M059J (cell line): ENCODE measurements at places on chromosomes 4 and X. TPM values are rescaled to one million over a fixed set of nuclear protein-coding genes. Genes with fewer than 3 reads are reported as not detected.

The PCSK1N gene
- total RNA-seq: 4.1 and 9.0 TPM in 2 replicates

The IQSEC2 gene
- total RNA-seq: 18.8 and 20.4 TPM in 2 replicates

The CLDN34 gene
- not detected in 2 replicates for total RNA-seq

The TEX11 gene
- total RNA-seq: not detected in 2 replicates

The AREG gene
- not detected in 2 replicates for total RNA-seq

The DDX3X gene
- total RNA-seq: 145 and 209 TPM in 2 replicates

The MAGEA9 gene
- total RNA-seq: not detected in 2 replicates

The HTRA3 gene
- 0.81 and 3.2 TPM in 2 replicates for total RNA-seq

The GAGE10 gene
- not detected in 2 replicates for total RNA-seq

The SH3TC1 gene
- total RNA-seq: 0.66 and 1.8 TPM in 2 replicates

The GRIA2 gene
- total RNA-seq: not detected in 2 replicates

The TIMM8A gene
- 9.4 and 9.6 TPM in 2 replicates for total RNA-seq

The RADX gene
- 0.32 TPM in 1 of 2 replicates, not detected in the other for total RNA-seq

The PDLIM3 gene
- total RNA-seq: 7.4 and 14.5 TPM in 2 replicates

The TMEM154 gene
- total RNA-seq: 8.1 and 11.0 TPM in 2 replicates

The HS6ST2 gene
- not detected in 2 replicates for total RNA-seq

The G3BP2 gene
- total RNA-seq: 119 and 135 TPM in 2 replicates

The IQCM gene
- not detected in 2 replicates for total RNA-seq

The GC gene
- not detected in 2 replicates for total RNA-seq

The SLC6A14 gene
- total RNA-seq: not detected in 2 replicates

The ZNF630 gene
- total RNA-seq: 3.0 and 3.2 TPM in 2 replicates

The UTP14A gene
- 16.9 and 37.5 TPM in 2 replicates for total RNA-seq

The OTC gene
- not detected in 2 replicates for total RNA-seq

The ADAM29 gene
- total RNA-seq: 0.02 TPM in 1 of 2 replicates, not detected in the other

The TBC1D9 gene
- total RNA-seq: 9.0 and 15.3 TPM in 2 replicates

The ZCCHC18 gene
- total RNA-seq: 1.7 TPM in 1 of 2 replicates, not detected in the other

The TRIM2 gene
- total RNA-seq: 13.2 and 18.4 TPM in 2 replicates

The IL3RA gene
- not detected in 2 replicates for total RNA-seq

The F9 gene
- not detected in 2 replicates for total RNA-seq

The MEPE gene
- total RNA-seq: 0.07 TPM in 1 of 2 replicates, not detected in the other

The CTAG2 gene
- total RNA-seq: 1.1 TPM in 1 of 2 replicates, not detected in the other

The CNGA1 gene
- 0.32 TPM in 1 of 2 replicates, not detected in the other for total RNA-seq

The KIF4A gene
- 42.8 and 89.1 TPM in 2 replicates for total RNA-seq

The SPANXB1 gene
- total RNA-seq: 43.0 and 87.1 TPM in 2 replicates

The FGF16 gene
- not detected in 2 replicates for total RNA-seq

The UGT8 gene
- 0.10 and 0.39 TPM in 2 replicates for total RNA-seq

The TLR8 gene
- not detected in 2 replicates for total RNA-seq

The RAB40AL gene
- 0.25 TPM in 1 of 2 replicates, not detected in the other for total RNA-seq

The GLRA2 gene
- total RNA-seq: not detected in 2 replicates

The ANOS1 gene
- total RNA-seq: 0.22 and 1.0 TPM in 2 replicates

The TMEM31 gene
- not detected in 2 replicates for total RNA-seq

The CD38 gene
- 0.44 and 0.99 TPM in 2 replicates for total RNA-seq

The TLR3 gene
- 6.7 and 7.2 TPM in 2 replicates for total RNA-seq

The IGFBP7 gene
- total RNA-seq: 127 and 145 TPM in 2 replicates

The RNF212 gene
- 24.1 and 25.2 TPM in 2 replicates for total RNA-seq

The MAP7D2 gene
- total RNA-seq: 0.74 and 1.4 TPM in 2 replicates

The SAT1 gene
- total RNA-seq: 168 and 187 TPM in 2 replicates

The CXCL8 gene
- 33.1 and 33.9 TPM in 2 replicates for total RNA-seq

The ZXDB gene
- total RNA-seq: 5.2 and 9.1 TPM in 2 replicates

The DUX4 gene
- not detected in 2 replicates for total RNA-seq

The STOX2 gene
- under 0.01 and 0.20 TPM in 2 replicates for total RNA-seq

The CSN1S1 gene
- not detected in 2 replicates for total RNA-seq
